Activated CD4-positive, alpha-beta T cell treated with anti-CD3 and anti-CD28 coated beads for 48 hours (primary cell): ENCODE measurements at places on chromosomes 6 and 20.

DNA sequence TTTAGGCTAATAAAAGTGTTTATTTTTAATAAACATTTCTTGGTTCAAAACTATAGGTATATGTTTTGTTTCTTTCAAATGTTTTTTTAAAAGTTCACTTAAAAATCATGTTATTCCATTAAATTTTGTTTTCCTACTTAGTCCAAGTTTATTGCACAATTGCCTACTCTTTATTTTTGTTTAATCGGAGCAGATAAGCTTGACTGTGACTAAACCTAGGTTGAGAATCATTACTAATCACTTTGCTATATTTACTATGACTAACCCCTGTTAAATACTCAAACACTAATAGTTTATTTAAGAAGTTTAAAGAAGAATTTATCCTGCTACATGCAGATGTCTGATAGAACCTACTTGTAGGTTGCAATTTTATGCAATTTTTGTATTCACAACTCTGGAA lies 18.8 kb downstream of the MAP3K4 start:
- no peak for DNase-seq

DNA sequence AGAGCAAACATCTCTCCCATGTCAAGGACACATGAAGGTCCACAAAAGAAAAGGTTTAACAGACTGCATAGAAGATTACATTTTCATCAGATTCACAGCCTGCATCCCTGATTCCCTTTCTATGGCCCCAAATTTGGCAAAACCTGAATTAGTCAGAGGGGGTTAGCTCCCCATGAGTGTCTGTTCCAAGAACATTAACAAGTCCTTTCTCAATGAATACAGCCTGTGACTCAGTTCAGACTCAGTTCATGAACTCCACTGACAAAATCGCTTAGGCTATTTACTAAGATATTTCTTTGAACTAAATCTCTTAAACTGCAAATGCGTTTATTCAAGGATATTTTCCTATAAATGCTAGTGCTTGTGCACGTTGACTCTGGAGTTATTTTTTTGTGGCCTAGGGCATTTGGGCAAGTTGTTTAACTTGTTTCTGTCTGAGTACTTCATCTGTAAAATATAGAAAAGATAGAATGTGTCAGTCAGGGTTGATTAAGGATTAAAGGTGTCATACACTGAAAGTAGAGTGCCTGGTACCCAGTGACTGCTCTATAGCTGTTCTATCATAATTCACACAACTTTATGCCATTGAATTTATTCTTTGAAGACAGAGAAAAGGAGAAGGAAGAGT lies 422.6 kb downstream of the HTR1B start:
- no peak for DNase-seq

DNA sequence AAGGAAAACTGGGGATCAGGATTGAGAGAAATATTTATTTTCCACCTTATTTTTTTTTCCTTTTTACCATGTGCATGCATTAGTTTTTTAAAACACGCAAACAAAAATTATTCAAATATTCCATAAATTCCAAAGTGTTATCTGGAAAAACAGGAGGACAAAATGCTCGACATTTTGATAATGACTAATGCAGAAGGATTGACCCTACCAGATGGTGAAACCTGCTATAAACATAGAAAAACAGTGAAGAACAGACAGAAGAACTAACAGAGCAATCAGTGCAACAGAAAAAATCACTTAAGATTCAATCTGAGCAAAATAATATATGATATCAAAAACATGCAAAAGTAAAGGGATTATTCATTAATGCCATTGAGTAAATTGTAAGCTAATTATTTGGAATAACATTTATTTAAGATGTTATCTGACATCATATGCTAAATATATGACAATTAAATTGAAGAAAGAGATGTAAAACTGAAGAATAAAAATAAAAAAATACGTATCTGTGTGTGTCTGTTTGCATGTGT lies 218.4 kb downstream of the LMBRD1 start:
- no peak for DNase-seq

- no peak for DNase-seq
Observed at GRCh38 chr6:75029333-75029732, 176.5 kb downstream of the COL12A1 start.
